Kidney (tissue), 22 donors: ENCODE measurements at places on chromosomes 13 and 19. TPM values are rescaled to one million over a fixed set of nuclear protein-coding genes. Genes with fewer than 3 reads are reported as not detected.

The ENOX1 gene
- 4.9 TPM for total RNA-seq

- no peaks in the 10 kb centered on the region for H3K27me3 ChIP-seq
- DNase-seq: no peak
- H3K27ac ChIP-seq: no peak overlapping the region
- no peak overlapping the region for H3K4me3 ChIP-seq
- no peaks in the 10 kb centered on the region for H3K36me3 ChIP-seq
Observed at GRCh38 chr19:10346509-10346908, 7.1 kb upstream of the ICAM3 start.

The ZNF540 gene
- total RNA-seq: 8.4 TPM

The IZUMO2 gene
- not detected for total RNA-seq

The KANK3 gene
- 26.6 TPM for total RNA-seq
